ENCODE measurements at places on chromosomes 3 and 15.

GRCh38 chr15:25727116-25727515 is 136.0 kb downstream of the ATP10A start:
- DNase-seq: no peak

- DNase-seq: no peak
Observed at GRCh38 chr3:189621948-189622603, 9.1 kb upstream of the TP63 start.

GRCh38 chr3:116166121-116166520 is 279.2 kb downstream of the LSAMP start:
- DNase-seq: no peak

- DNase-seq: no peak
Observed at GRCh38 chr3:12916159-12916558, 74.8 kb upstream of the RPL32 start.

- DNase-seq: no peak
Observed at GRCh38 chr15:58355973-58356372, 75.8 kb upstream of the LIPC start.

DNA sequence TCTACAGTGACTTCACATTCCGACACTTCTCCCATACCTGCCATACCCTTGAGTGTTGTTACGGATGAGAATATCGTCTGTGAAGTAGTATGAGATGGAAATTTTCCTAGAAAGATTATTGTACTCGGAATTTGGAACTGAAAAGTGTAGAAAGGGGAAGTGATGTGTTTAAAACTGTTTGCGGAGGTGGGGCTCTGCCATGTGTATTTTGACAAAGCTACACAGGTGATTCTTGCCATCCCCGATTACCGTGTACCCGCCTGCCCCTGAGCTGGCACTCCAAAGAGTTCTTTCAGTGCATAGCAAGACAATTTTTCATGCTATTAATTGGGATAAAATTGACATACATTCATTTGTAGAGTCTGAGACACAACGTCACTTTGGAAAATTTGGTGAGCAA is 81.7 kb downstream of the OPA1 start:
- DNase-seq: no peak
